ENCODE measurements at places on chromosomes 7 and 10.

DNA sequence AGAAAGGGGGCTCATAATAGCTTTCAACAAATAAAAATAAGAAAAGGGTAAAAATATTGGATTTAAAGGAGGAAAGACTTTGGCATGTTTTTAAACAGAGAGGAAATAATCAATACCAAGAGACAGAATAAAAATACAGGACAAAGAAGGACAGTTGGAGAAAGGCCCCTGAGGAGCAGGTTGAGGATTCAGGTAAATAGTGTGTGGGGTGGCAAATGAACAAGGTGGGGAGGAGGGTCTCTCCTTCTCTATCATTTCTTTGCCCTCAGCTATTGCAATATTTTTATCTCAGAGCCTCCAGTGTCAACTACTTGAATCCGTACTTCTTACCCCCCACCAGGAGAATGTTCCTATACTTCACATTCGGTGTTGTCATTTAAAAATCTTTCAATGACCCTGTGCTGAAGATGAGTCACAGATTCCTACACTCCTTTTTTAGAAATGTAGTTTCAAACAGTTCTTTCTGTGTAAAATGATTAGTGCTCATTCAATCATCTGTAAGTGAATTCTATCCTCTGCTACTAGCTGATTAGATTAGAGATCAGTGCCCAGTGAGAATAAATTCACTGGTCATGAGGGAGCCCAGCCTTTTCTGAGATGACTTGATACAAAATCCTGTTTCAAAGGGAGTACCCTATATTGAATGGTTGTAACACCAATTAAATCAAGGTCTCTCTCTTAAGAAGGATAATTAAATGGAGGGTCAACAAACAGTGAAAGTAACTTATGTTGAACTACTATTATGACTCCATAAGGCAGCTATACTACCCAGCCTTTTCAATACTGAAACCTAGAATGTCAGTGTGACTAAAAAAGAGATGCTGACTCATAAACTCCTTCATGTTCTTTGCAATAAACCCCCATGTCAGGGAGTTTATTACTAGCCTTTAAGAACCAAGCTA, 50.4 kb upstream of the WNT16 start:
- no peak for DNase-seq

- DNase-seq: no peak
These were observed 74.8 kb downstream of the SKAP2 start for GRCh38 chr7:26789481-26790184.

DNA sequence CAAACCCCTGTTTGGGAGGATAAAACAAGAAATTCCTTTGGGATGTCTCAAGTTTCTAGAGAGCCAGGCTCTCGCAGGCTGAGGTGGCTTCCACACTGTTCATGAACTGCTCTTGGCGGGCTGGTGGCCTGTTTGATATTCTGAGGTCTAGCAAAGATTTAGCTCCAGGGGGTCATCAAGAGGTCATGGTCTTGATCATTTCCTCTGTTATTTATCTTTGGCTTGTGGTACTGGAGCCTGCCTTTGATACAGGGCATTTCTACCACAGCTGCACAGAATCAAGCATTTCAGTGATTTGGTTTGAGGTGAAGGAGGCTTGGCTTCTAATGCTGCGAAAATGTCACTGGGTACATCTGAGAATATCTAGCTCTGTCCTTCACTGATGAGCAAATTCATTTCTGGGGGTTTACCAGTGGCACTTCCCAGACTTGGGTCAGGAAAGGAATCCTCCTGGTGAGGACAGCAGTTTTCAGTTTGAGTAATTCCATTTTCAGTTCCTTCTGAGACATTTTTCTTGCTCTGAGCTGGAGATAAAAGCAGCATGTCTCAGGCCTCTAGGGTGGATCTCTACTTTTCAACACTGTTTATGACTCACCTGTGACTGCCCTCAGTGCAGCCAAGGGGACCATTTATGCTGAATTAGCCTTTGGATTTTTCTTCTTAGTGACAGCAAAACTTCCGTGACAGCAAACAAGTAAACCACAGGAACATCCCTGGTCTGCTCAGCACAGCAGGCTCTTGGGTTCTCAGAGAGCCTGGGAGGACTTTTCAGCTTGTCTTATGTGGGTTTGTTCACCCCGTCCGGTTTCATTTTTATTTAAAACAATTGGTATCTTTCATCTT, 312.0 kb downstream of the RNLS start:
- no peak for DNase-seq

DNA sequence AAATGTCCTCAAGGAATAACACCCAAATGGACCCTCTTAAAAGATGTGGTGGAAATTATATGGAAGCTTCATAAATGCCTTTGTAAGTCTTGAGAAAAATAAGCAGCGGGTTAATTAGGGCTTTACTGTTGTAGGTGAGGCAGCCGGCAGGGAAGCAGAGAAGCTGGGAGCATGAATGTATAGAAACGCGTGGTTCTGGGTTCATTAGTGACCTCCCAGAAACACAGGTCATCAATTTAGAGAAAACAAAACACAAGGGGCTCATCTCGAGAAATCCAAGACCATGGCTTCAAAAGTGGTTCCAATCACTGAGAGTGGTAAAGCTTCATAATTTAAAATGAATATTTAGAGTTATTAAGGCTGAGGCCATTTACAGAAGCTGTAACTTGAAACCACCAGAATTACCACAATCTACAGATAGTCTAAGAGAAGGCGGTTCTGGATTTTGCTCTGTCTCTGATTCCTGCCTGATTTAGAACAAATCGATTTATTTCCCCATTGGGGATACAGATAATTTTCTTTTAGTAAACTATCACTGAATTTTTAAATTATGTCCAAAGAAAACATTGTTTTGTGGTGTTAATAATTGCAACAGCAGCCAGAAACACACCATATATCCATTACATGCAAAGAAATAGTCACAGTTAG, 20.7 kb downstream of the GARIN1A start:
- DNase-seq: no peak

DNA sequence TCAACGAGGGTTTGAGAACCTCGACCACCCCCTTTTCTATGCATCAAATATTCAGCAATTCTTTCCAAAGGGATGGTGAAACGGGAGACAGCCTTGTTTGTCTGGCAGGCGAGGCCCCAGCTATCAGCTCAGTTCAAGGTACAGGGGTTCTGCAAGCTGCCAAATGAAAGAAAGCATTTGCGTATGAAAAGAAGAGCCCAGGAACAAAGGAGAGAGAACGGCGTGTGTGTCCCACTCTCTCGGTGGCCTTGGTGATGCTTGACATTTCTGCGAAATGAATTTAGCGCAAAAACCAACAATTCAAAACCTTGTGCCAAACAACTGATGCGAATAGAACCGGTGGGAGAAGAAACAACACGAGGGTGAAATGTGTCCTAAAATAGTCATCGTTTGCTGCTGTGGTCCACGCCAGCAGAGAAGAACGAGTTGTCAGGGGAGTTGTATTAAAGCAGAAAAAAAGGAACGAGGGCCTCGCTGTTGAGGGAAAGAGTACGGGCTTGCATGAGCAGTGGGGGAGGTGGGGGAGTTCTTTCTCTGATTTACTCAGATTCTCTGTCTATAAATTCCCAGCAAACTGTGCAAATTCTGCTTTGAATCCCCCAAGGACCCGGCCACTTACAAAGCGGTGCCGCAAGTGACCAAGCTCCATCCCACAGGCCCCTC, 97.7 kb downstream of the TMEM130 start:
- DNase-seq: no peak

GRCh38 chr7:108234281-108234680, 104.1 kb upstream of the LAMB4 start:
- DNase-seq: no peak

DNA sequence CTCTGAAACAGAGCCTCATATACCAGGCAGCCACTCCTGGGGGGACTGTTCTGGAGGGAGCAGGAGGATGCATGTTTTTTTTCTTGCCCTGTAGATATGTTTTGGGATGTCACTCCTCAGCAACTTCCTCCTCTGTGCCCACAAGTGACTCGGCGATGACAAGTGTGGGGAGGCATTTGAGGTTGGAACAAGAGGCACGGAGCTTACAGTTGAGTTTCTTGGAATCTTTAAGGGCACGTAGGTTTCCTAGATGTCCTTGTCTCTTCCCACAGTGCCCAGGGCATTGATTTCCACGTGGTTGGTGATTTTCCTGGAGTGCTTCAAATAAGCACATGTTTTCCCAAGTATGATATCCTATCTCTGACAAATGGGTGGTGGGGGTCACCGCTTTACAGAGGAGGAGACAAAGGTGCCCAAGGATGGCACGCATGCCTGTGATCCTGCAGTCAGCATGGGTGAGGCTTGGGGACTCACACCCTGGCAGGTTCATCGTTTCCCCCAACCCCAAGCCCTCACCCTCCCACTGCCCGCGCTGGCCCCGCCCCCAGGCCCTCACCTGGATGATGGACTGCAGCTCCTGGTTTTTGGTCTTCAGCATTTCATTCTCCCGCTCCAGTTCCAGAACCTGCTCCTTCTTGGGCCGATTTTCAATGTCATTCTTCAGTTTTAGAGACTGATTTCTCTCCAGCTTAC, 95.2 kb upstream of the GNA12 start:
- DNase-seq: no peak

DNA sequence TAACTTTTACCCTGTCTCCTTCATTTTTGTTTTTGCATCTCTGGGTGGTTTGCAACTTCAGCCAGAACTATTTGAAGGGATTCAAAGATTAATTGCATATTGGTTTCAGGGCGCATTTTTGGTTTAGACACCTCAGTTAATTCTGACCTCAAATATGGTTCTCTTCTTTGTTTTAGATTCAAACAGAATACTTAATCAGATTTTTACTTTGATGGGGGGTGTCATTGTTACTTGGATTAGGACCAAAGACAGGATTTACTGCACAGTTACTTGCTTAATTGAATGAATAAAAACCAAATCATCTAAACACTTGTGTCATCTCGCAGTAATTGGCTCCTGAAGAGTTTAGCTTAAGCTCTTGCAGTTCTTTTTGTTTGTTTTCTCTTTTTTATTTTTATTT, 100.9 kb downstream of the PHTF2 start:
- DNase-seq: no peak

DNA sequence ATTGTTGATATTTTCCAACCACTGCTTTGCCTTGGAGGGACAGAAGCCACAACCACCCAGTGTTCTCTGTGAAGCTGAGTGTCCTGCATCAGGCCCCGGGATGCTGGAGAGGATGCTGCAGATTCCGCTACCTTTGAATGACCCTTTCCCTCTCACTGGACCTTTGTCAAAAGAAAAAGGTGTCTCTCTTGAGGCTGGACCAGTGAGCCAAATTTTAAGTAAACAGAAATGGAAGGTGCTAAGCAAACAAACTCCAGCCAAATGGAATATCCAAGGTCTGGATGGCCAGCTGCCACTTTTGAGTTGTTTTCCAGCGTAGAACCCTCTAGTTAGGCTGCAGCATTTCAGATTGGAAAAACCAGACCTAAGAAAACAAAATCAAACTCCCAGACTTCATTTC, 145.5 kb downstream of the TRIL start:
- DNase-seq: no peak

DNA sequence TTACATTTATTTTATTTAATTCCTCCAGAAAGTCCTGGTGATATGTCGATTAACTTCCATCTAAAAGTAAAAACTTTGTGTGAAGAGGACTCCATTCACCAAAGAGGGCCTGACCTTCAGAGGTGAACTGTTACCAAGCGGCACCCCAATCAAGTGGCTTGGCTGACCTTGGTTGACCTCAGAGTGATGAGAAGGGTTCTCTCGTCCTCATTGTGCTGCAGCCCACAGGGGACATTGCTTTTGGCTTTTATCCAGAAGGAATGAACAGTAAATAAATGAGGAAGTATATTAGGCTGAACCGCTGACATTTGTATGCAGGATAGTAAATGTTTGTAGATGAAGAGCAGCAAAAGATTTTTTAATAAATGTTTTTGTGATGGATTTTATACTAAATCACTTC, 172.4 kb upstream of the MKI67 start:
- DNase-seq: no peak

GRCh38 chr7:102097601-102098161, 189.0 kb upstream of the SH2B2 start:
- DNase-seq: no peak

- no peak for DNase-seq
These were observed 48.6 kb downstream of the FBXW4 start for GRCh38 chr10:101646364-101646763.

GRCh38 chr7:105196473-105196872, 182.5 kb downstream of the KMT2E start:
- no peak for DNase-seq

GRCh38 chr7:158812684-158813083, 16.6 kb downstream of the ESYT2 start:
- DNase-seq: no peak

DNA sequence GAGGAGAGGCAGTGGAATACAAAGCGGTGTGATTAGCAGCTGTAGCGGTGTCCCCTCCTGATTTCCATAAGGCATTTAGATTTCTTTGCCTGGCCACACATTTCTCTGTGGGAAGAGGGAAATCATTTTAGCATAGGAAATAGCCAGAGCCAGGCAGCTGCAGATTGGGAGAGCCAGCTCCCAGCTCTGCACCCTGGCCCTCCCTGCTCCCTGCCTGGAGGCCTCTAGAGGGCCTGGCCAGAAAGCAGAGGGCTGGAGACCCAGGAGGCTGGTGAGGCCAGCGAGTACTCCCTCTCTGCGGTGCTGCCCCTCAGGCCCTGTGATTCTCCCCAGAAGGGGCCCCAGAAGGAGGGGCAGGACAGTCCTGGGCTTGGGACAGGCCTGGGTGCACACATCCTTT, 85.7 kb downstream of the C10orf105 start:
- no peak for DNase-seq

DNA sequence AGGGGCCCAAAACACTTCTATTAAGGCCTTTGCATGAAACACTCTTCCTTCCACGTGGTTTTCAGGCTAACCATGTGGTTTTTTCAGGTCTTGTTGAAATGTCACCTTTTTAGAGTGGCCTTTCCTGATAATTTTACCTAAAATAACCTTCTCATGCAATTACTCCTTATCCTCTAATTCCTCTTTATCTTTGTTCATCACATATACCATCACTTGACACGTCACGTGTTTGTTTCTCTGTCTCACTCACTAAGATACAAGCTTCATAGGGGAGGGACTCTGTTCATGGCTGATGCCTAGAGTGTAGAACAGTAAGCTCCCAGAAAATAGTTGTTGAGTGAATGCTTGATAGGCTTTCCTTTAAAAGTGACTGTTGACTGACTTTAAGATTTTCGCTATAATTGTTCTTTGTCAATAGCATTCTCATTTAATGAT, 63.7 kb downstream of the ST7 start:
- DNase-seq: no peak

- no peak for DNase-seq
These were observed 11.8 kb downstream of the NT5C2 start for GRCh38 chr10:103181244-103181643.

DNA sequence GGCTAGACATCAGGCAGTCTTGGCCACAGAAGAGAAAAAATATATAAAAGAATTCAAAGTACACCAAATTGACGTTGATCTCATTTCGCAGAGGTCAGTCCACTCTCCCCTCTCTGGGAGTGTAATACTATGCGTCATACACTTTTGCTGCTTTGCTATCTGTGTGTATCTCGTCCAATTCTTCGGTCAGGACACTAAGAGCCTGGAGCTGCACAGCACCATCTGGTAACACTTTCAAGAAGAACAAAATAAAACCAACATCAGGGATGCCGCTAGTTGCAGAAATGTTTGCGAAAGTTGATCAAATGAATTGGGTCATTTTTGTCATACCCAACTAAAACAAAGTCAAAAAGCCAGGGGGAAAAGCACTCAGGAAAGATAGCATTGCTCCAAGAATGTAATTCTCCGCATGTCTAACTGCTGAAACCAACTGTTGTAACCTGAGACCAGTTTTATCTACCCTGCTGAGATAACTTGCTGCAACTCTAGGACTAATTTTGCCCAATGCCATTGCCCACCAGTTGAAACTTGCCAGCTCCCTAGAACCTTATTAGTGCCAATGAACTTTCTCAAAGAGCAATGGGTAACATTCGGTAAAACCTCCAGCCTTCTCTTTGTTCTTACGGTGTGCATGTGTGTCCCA, 23.0 kb downstream of the TMEM176A start:
- DNase-seq: no peak

GRCh38 chr10:71316056-71316785, 2.8 kb upstream of the SLC29A3 start:
- no peak for DNase-seq
